ENCODE measurements at places on chromosomes 1 and 21.

DNA sequence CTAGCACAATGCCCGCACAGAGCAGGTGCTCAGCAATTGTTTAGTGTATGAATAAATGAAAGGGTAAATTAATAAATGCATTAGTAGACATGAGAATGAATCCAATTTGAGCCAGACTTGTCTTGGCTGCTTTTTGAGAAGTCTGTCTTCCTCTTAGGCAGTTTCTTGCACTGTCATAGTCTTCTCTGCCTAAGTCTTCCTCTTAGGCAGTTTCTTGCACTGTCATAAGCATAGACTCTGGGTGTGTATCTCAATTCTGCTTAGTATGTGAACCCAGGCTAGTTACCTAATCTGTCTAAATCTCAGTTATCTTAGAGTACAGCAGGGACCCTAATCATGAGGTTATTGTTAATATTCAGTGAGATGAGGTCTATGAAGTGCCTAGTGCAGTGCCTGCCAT, 27.2 kb downstream of the NHLH2 start:
- DNase-seq = no peak

DNA sequence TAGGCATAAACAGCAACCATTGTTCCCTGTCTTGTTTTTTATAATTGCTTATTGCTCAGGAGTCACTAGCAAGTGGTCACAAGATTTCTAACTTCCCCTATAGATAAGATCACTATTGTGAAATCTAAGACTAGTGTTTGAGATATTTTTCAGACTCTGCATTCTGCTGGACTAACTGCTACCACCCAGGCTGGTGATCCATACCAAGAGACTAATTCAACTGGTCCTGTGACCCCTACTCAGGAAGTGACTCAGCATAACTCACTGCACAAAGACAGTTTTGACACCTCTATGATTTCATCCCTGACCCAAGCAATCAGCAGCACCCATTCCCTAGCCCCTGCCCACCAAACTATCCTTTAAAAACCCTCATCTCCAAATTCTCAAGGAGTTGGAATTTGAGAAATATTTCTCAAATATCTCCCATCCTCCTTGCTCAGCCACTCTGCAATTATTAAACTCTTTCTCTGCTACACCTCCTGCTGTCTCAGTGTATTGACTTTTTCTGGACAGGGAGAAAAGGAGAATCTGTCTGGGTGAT, 52.7 kb downstream of the TRIM33 start:
- no peak for DNase-seq

GRCh38 chr1:238223076-238223640, 332.4 kb upstream of the ZP4 start:
- DNase-seq = no peak

GRCh38 chr1:210688512-210689234, 360.0 kb downstream of the HHAT start:
- no peak for DNase-seq

DNA sequence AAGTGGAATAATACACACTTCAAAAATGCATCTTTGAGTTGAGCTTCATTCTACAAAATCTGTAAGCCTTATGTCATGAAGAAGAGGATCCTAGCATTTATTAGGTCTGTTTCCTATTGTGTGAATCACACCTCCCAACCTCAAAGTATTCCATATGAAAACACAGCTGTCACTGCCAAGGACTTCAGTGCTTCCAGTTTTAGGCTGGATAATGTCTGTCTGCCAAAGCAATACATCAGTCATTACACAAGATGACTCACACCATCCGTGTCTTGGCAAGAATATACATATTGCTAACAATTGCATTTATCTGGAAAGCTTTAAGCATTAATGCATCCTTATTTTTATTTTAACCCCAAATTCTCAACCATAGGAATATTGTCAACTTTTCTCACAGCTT, 125.7 kb upstream of the TMPRSS15 start:
- DNase-seq = no peak

- no peak for DNase-seq
Measured at GRCh38 chr21:15644489-15644888, 85.3 kb upstream of the USP25 start.

- no peak for DNase-seq
Measured at GRCh38 chr21:38817371-38818324, 11.9 kb downstream of the ETS2 start.

DNA sequence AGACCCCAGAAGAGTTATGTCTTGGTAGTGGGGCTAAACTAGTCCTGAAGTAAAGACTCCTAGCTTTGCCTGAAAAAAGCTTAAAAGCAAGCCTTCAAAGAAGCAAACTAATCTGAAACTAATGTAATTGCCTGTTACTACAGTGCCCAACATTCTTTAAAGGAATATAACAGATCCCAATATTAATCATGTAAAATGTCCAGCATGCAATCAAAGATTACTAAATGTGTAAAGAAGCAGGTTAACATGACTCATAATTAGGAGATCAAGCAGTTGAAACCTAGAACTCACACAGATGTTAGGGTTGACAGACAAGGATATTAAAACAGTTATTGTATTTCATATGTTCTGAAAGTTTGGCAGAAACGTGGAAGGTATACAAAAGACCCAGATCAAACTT, 17.8 kb downstream of the DYRK1A start:
- no peak for DNase-seq

DNA sequence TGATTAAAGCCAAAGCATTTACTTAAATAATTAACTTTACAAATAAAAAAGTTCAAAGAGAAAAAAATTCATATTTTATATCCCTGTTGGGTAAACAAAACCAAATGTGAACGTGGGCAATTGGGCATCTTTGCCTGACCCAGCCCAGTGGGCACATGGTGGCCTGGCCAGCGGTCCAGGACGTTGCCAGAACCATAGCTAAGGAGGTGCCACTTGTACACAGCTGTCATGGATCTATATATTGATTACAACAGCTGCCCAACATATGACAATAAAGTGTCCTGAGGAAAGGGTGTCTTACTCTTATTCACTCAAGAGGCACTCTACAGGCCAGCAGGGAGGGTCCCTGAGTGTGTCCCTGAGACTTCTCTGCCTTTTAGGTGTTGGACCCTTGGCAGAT, 78.5 kb downstream of the BCAR3 start:
- DNase-seq = no peak

- DNase-seq = no peak
Measured at GRCh38 chr1:115134231-115134630, 44.9 kb upstream of the TSPAN2 start.

DNA sequence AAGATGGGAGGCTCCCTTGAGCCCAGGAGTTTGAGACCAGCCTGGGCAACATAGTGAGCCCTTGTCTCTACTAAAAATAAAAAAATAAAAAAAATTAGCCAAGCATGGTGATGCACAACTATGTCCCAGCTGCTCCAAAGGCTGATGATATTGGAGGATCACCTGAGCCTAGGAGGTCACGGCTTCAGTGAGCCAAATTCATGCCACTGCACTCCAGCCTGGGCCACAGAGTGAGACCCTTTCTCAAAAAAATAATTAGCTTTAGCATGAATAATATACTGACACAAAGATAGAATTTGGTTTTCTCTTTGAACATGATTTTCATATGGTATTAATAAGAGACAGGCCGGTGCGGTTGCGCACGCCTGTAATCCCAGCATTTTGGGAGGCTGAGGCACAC, 88.8 kb downstream of the DESI2 start:
- no peak for DNase-seq

DNA sequence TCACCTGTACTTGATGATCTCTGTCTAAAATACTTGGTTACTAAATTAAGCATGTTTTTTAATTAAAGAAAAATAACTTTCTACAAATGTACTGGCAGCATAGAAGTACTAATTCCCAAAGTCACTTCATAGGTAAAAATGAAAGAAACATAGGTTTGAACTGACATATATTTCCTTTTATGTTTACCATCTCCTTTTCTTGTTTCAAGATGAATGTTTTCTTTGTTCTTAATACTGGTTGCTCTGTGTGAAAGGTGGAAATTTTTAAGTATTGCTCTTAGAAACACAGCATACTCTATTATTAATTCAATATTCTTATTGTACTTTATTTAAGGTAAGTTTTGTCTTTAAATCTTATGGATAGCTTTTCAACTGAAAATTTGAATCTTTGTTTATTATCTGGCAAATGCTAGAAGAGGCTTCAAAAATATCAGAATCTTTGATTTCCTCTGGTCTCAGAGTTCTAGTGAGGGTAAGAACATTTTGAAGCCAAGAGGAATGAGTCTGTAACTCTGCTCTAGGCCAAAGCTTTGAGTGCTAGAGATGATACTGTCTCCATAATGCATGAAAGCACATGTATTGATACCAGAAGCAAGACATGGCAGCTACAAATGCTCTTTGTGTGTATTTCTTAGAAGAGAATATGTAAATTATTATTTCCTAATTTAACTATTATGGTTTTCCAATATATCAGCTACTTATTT, 18.2 kb downstream of the RRP15 start:
- DNase-seq = no peak

DNA sequence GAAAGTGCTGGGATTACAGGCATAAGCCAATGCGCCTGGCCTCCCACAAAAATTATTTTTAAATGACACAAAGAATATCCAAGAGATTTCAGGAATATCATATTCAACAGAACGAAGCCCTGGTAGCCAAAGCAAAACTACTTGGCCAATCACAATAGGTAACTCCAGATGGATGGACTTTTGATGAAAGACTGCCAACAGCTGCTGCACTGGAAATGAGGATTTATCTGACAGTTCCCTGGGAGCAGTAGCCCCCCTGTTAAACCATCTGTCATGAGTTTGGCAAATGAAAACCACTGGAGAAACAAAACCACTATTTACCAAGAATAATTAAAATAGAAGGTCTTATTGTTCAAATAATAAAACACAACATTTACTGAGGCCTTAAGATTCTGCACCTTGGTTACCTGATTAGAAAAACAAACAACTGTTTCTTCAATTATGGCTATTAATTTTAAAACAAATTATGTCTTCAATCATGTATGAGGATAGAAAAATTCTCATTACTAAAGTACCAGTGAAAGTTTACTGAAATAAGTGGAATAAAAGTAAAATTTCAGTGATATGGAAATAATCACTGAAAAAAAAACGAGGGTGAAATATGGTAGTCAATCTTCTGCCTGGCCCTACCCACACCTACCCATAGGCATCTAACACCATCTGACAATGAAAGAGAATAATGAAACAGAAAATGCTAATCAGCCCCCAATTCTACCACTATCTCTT, 34.3 kb upstream of the PSMG1 start:
- DNase-seq = no peak

DNA sequence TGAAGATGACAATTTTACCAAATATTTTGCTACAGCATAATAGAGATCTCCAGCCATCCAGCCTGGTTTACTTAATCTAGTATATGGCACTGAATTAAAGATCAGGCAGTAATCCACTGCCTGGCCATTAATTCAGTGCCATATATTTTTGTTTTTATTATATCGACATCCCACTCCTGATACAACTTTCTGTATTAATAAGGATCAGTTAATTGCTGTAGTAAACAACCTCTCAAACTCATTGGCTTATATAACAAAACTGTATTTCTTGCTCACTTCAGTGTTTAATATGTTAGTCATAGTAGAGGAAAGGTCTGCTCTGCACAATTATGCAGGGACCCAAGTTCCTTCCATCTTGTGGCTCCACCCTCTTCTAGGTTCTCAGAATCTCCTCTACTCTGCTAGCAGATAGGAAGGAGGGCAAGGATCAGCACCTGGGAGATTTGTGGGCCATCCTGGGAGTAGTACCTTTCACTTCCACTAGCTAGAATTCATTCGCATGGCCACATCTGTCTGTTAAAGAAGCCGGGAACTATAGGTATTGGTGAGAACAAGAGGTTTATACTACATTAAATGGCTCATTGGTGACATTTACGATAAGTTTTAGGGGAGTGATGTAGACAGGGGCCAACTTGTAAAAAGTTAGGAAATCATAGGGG, 3.6 kb upstream of the ZDHHC18 start:
- no peak for DNase-seq
